Activated CD8-positive, alpha-beta memory T cell treated with anti-CD3 and anti-CD28 coated beads for 1 hour (primary cell): ENCODE measurements at places on chromosomes 2 and 18.

GRCh38 chr2:167595839-167596471, 651.4 kb downstream of the STK39 start:
- no peak for DNase-seq

DNA sequence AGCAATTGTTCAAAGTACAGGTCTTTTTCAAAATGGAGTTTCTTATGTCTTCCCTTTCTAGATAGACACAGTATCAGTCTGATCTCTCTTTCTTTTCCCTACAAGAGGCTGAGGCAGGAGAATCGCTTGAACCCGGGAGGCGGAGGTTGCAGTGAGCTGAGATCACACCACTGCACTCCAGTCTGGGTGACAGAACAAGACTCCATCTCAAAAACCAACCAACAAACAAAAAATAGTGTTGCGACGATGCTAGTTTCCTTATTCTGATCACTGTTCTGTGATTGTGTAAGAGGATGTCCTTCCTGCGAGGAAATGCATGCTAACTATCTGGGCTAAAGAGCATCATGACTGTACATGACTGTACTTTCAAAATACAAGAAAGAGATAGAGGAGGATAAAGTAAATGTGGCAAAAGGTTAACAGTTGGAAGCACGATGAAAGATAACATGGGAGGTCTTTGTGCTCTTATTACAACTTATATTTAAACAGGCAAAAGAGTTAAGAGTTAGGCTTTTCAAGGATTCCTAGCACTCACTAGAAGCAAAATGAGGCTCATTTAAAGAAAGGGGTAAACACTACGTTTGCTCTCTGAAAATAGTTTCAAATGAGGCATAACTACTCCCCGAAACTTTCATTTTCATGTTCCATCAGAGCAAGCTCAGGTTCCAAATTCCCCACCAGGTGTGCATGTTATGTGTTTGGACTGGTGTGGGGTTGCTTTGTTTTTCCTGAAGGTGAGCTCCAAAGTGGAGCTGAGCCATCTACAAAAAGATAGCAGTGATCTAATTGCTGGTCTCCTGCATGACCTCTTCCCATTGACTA, 23.8 kb downstream of the SOWAHC start:
- no peak for DNase-seq

GRCh38 chr2:85840091-85840490, 48.7 kb downstream of the ST3GAL5 start:
- no peak for DNase-seq

GRCh38 chr2:43889416-43889815, 50.6 kb downstream of the ABCG8 start:
- DNase-seq, result no peak

DNA sequence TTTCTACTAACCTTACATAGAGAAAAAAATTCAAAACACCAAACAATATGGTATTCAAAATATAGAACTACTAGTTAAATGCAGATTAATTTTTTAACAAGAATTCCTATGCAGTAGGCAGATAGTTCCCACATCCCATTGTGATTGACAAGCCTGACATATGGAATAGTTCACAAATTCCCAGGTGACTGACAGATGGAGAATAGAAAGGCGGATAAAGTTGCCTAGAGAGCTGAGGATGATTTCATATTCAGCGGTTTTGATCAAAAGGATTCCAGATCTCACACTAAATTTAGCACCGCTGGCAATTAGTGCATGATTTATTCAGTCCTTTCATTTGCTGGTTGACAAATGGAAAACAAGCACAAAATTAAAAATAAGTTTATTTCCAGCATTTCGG, 733.7 kb upstream of the POU3F3 start:
- no peak for DNase-seq

GRCh38 chr2:79702905-79703304, 190.1 kb downstream of the CTNNA2 start:
- DNase-seq, result no peak

GRCh38 chr2:407630-408029, 119.7 kb upstream of the ALKAL2 start:
- no peak for DNase-seq

DNA sequence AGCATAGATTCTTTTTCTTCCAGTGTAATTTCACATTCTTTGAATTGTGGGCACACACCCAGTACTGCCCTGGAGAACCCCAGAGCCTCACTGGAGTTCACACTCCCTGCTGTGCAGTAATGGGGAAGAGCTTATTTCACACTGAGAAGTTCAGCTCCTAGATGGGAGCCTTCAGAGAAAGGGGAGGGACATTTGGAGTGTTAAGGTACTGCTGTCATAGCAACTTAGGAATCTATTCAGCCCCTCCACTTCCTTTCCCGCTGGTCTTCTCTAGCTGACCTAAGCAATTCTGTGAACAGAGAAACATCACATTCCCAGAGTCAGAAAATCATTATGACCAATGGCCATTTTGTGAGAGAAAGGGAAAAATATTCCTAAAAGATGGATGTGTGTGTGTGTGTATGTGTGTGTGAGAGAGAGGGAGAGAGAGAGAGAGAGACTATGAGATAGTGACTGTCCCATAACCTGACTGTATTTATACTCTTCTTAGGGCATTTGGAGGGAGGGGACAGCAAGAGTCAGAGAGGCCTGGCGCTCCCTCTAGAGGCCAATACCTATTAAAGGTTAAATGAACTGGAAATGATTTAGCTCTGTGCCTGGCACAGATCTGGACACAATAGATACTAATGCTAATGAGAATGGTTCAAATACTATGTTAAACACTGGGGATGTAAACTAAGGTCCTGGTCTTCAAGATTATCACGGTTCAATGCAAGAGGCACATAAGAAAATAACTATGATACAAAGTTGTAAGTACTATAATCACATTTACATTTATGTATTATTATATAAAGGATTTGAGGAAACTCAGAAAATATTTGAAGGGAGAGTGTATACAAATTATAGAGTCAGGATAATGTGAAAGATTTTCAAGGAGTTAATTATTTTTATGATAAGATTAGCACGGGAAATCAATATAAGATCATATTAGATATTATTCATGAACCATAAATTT, 41.5 kb upstream of the RPE start:
- no peak for DNase-seq

GRCh38 chr2:10267036-10267435, 35.7 kb upstream of the HPCAL1 start:
- DNase-seq, result no peak

DNA sequence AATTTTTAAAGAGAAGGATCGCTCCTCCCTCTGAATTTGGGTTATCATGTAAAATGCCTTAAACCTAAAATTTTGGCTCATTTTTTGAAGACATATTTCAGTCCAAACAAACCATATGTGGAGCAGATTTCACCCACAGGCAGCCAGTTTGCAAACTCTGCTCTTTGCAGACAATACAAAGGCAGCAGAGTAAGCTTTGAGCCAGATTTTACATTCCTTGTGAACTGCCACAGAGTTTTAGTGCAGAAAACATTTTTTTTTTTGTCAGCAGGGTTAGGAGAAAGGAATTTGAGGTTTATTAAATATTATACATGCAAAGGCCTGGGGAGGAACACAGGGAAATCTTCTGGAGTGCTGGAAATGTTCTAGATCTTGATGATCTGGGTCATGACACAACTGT, 171.9 kb upstream of the FN1 start:
- DNase-seq, result no peak

DNA sequence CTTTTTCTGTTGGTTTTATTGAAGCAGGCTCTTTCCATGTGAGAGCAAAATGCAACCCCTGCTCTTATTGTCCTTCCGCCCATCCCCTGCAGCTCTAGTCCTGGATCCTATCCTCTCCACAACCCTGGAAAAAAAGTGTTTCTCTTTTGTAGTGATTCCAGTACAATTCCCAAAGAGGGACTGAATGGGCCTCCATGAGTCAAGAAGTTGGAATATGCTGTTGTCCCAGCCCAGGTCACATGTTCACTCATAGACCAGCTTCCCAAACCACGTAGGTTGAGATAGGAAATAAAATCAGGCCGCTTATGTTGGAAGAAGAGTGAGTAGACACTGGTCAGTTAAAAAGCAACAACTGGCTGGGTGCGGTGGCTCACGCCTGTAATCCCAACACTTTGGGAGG, 39.4 kb downstream of the CPO start:
- DNase-seq, result no peak

GRCh38 chr2:11013196-11013595, 101.5 kb downstream of the KCNF1 start:
- no peak for DNase-seq

- no peak for DNase-seq
These were observed 129.8 kb downstream of the PDE11A start for GRCh38 chr2:177942731-177943130.

DNA sequence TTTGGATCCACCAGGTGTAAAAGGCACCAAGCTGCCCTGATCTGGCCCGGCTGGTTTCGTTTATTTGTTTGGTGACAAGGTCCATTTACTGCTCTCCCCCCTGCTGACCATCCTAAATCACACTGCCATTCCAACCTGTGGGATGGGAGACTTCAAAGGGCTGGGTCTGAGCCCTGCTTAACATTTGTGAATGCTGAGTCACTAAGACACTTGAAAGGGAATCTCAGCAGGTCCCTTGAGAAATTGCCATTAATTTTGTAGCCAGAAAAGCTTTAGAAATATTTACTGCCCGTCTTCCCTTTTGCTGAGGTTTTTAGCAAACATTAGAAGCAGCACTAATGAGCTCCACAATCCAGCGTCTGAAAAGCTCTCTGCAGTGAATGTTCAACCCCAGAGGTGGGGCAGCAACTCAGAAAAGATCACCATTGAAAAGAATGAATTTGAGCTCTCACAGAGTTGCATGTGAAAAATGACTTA, 133.8 kb downstream of the ARL4C start:
- DNase-seq, result no peak

DNA sequence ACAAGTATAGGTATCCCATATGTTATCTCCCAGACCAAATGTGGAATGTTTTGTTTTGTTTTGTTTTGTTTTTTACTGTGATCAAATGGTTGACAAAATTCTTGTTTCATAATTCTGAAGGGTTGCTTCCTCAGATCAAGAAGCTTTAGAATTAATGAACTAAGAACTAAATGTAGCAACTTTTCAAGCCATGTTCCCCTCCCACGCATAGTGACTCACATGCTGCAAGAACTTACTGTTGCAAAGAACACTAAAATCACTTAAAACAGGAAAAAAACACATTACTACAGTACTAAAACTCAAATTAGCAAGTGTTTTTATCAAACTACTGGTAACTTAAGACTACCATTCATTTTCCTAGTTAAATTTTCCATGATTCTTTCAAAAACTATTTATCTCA, 30.6 kb downstream of the HNRNPLL start:
- DNase-seq, result no peak
